ENCODE measurements at places on chromosomes 1 and 21.
A peak's percentile ranks its signal among the peaks of the same experiment; 100 is the strongest.

DNA sequence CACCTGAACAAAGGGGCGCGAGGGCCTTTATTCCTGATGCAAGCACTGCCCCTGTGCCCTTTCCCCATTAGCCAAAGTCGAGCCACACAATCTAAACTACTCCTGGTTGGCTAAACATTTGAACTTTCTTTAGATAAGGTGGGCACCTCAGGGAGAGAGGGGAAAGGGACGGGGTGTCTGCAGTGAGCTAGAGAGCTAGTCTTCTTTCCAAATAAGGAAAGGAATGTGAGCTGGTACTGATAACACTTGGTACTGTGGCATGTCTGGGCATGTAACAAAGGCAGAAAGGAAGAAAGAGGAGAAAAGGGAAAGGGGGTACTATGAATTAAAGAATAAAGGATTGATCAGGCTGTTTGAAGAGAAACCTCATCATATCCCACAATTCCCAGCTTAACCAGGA is 62.8 kb downstream of the OVGP1 start:
- DNase-seq = no peak

- DNase-seq = no peak
Measured at GRCh38 chr1:191206513-191207207, 729.0 kb upstream of the BRINP3 start.

- DNase-seq = no peak
Measured at GRCh38 chr1:154327466-154328317, 2.4 kb downstream of the ATP8B2 start.

DNA sequence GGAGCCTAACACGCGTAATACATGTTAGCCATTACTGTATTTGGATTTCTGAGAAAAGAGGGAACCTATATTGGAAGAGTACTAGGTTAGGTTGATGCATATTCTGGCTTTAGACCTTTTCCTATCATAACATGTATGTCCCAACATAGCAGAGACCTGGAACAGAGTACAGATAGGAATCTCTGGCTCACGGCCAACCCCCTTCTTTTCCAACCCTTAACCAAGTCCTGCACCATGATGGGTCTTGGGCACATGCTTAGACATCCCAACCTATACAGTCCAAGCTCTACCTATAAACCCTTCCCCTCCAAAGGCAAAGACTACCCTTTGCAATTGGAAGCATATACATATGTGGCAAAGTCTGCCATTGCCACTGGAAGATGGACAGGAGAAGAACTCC is 227.9 kb downstream of the TM2D1 start:
- no peak for DNase-seq

- peak; percentile 32 for DNase-seq
Measured at GRCh38 chr1:146021050-146021445, 487 bp downstream of the HJV start.

- no peak for DNase-seq
Measured at GRCh38 chr1:14181191-14181795, 417.2 kb upstream of the KAZN start.

DNA sequence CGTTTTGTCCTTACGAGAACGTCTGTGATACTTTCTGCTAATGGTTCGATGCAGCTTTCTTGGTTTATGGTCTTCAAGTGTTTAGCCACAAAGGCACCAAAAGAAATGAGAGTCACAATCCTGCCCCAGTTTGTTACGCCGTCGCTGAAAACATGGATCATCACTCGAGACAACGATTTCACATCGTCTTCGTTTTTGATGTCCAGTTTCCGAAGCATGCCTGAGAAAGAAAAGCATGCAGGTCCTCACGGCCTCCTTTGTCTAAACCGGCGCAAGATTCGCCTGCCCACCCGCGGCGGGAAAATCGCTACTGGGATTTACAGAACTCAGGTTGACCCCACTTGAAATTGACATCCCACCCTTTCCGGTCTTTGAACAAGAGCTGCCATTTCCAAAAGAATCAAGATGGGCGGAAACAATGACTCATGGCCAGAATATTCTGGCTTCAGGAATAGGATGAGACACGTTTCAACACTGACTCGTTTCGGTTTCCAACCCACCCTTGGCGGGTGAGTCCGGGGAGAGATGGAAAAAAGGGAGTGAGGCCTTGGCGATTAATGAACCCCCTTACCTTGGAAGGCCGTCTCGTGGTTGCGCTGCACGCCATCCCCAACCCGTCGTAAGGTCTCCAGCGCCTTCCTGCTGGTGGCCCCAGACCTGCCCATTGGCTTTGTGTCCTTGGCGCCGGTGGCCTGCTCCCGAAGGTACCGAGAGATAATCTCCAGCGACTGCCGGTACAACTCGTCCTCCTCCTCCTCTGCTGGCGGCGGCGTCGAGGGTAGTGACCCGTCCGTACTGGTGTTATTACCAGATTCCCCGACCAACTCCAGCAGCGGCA is 919 bp downstream of the MCL1 start:
- peak; percentile 85 for DNase-seq

DNA sequence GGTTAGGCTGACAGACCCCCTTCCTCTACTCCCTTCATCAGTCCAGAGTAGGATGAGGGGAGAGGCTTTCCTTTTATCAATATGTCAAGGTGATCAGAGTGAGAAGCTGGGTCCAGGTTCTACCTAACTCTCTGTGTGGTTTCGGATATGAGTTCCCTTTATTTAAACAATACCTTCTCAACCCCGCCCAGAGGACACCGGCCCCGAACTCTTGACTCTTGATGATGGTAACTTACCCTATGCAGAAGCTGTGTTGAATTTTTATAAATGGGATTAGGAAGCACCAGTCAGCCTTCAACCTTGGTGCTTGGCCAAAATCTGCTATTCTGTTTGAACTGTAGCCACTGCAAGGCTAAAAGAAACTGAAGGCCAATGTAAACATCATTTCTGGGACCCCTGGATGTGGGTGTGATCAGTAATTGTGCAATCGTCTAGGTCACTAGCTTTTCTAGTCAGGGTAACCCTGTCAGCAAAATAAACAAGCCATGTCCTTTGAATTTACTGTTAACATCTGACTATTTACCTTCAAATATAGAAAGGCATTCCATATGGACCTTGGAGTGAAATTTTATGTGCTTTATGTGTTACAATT is 398.3 kb downstream of the SEC16B start:
- DNase-seq = no peak

DNA sequence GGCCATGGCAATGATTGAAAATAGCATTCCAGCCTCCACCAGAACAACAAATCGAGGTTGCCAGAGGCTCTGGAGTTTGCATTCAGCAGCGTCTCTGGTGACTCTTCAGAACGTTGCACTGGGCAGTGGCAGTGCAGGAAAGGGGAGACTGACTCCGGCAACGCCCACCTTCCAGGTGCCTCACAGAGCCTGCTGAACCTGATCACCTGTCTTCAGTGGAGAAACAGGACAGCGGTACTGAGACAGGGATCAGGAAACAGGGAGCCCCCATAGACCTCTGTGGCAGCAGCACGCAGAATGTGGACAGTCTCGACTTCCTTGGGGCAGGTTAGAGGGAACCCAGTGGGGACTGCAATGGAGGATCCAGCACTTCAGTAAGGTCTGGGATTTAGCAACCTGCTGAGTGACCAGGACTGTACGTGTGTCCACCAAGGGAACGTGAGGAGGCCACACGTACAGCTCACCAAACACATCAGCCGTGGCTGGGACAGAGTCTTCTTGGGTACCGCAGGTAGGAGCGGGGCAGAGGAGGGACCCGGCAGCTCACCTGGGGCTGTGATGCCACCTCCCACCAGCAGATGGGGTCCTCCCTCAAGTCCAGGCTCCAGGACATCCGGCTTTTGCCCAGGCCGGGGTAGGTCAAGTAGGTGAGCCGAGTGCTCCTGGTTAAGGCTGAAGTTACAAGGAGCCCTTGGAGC is 128.6 kb downstream of the PRDM2 start:
- DNase-seq = no peak

GRCh38 chr21:25636727-25637126 is 2.3 kb upstream of the JAM2 start:
- peak; percentile 45 for DNase-seq

- peak; percentile 24 for DNase-seq
Measured at GRCh38 chr1:207962716-207963426, 51.9 kb upstream of the CD34 start.

GRCh38 chr1:117166076-117166475 is 44.5 kb upstream of the TRIM45 start:
- DNase-seq = peak; percentile 76

DNA sequence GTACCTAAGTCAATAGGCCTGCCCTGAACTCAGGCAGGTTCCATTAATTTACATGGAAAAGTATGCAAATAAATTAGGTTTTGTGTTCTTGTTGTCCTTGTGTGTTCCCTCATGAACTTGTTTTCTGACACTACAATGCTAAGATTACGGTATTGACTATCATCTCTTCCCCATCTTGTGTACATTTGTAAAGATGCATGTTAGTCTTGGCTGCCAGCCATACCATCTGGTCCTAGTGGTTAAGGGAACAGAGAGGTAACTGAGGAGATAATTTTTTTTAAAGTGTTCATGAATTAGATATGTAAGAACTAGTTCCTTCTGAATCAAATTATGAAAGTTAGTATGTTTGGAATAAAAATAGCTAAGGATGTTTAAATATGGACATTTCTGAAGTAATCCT is 167.6 kb upstream of the ADAMTS5 start:
- DNase-seq = peak; percentile 28

DNA sequence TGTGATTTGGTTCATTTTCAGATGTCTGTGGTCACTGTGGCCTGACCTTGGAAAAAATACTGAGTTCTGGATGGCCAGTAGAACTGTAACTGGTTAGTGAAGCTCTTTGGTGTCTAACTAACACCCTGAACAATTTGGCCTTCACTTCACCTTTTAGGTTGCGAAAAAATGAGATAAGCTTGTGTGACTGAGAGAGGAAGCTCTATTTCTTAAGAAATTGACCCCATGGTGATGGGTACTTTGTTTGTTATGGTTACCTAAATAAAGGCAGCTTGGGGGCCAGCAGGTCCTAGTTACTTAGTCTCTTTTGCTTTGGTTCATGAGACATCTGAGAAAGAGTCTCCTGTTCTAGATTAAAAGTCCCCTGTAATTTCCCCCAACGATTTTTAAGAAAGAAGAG is 181.6 kb downstream of the ZNF326 start:
- peak; percentile 21 for DNase-seq

- DNase-seq = no peak
Measured at GRCh38 chr1:216960716-216961115, 237.5 kb upstream of the ESRRG start.

DNA sequence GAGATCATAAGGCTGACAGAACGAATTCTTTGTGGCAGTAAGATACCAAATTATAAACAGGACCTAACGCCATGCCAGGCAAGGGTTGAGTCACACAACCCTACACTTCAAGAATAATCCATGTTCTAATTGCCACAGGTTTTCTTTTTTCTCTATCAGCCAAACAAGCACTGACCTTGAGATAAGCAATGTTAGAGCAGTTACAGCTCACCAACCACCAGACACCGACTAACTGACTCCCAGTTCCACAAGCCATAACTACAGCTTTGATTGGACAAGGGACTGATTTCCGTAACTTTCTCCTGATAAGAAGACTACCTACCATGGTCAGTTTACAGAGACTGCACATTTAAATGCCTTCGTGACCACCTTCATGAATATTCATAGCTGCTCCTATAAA is 149.6 kb downstream of the PTPRU start:
- peak; percentile 60 for DNase-seq

DNA sequence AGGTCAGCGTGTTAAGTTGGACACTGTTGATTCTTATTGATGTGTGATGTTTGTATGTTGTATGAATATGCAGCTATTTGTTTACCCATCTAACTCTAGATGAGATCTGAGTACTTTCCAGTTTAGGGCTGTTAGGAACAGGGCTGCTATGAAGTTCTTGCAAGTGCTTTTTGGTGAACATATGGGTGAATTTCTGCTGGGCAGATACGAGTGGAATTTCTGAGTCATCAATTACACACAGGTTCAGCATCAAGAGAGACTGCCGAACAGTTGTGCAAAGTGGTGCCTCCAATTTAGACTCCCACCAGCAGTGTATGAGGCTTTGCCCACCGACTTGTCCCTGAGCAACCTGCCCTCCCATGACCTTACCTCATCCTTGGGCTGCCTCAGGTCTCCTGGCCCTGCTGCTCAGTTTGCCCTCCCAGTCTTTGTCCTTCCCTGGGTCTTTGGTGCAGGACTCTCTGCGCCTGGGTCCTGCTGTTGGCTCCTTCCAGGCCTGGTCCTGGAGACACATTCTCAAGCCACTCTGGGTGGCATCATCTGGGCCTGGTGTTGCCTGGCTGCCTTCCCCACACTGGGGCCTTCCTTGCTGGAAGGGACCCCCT is 343.6 kb downstream of the PTPRU start:
- peak; percentile 27 for DNase-seq

GRCh38 chr1:48930011-48930410 is 153.3 kb upstream of the BEND5 start:
- no peak for DNase-seq

GRCh38 chr1:25854554-25854953 is 4.7 kb downstream of the AUNIP start:
- DNase-seq = peak; percentile 10

DNA sequence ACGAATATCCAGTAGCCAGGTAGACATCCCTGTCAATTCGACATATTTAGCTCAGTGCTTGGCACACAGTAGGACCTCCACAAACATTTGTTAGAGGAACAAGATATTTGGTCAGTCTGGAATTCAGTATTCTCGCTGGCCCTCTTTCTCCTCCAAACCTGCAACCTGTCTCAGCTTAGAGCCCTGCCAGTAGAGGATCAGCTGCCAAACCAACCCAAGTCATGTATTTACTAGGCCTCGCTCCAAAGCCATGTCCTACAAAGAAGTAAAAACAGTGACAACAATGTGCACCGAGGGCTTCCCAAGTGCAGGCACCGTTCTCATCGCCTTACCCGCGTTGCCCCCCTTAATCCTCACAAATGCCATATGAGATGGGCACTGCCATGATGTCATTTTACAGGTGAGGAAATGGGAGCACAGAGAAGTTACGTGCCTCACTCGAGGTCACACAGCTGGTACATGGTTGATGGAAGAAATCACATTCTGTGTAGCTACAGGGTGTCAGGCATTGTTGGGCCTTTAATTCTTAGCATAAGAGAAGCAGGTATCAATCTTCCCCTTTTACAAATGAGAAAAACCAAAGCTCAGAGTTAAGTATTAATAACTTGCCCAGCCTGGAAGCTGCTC is 26.0 kb upstream of the CDCA8 start:
- no peak for DNase-seq

GRCh38 chr1:59062743-59063142 is 234.2 kb upstream of the FGGY start:
- peak; percentile 88 for DNase-seq

- no peak for DNase-seq
Measured at GRCh38 chr1:63269571-63269970, 52.8 kb upstream of the FOXD3 start.

DNA sequence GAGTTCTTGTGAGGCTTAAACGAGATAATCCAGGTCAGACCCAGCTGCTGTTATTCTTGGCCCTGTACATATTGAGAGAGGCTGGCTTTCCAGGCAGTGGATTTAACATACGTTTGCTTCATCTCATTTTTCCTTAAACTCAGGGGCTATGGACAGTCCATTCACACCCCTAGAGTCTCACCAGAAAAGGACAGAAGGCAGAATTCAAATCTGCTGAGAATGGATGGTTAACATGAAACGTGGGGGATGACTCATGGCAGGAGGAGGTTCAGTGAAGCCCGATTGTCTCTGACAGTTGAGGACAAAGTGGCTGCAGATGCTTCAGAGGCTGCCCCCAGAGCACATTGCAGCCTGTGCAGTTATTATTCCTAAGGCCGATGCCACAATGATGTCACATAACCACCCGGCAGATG is 39.5 kb downstream of the TGFB2 start:
- DNase-seq = peak; percentile 40

GRCh38 chr1:89129911-89130310 is 4.0 kb upstream of the GBP2 start:
- no peak for DNase-seq

All from amniotic epithelial cell (primary cell).